ENCODE measurements at places on chromosomes 7 and 10.

DNA sequence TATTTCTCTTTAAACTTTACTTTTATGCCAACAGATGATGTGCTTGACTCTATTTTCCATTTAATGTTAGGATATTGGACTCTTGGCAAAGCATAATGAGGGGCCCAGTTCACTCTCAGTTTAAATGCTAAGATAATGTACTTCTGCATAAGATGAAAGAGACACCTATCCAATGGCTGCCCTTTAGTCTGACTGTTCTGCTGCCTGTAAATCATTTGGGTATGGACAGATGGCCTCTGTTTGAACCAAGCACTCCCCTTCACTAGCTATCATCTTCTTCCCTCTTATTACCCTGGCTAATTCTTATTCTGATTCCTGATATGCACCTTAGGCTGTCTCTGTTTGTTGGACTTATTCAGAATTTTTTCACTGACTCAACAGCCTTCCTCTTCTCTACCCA, 72.1 kb downstream of the SEM1 start:
- no peak for DNase-seq

- DNase-seq: peak; percentile 93
These were observed at the start of gene LCOR for GRCh38 chr10:96831867-96832720. TSS of gene LCOR (plus strand) at chr10:96832298. CDS start at chr10:96949058, 116,760 bp downstream.

DNA sequence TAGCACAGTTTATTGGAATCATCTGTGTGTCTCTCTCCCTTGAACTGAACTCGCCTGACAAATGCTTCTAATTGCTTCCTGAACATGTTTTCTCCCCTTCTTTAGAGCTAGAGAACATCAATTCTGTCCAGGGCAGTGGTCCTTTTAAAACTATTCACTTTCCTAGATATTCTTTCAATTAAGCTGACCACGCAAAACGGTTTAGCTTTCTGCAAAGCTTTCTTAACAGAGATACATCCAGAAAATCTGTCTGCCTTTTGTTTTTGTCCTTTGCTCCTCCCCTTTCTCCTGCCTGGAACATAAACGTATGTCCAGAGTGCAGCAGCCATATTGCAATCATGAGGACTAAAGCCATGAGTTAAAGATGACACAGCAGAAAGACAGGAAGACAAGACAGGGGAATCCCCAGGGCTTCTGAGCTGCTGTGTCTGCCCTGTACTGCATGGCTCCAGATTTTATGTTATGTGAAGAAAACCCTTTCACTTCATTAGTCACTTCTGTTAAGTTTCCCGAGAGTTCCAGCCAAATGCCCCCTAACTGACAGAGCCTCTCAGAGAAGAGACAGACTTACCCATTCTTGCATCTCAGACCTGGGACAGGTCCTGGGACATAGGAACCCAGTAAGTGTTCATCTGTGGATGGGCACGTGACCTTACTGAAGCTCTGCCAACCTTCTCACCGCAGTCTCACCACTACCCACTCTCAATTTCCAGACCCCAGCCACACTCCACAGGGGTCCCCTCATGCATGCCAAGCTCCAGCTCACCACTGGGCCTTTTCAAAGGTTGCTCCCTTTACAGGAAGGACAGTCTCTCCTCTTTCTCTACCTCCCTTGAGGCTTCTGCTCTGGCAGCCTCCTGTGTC, 35.0 kb upstream of the CPXM2 start:
- no peak for DNase-seq

DNA sequence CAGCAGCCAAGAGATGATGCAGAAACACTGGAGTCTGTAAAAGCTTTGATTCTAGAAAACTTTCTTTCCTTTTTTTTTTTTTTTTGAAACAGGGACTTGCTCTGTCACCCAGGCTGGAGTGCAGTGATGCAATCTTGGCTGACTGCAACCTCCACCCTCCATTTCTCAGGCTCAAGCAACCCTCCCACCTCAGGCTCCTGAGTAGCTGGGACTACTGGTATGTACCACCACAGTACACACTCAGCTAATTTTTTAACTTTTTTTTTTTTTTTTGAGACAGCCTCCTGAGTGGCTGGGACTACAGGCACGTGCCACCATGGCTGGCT, 17.0 kb upstream of the BAG3 start:
- no peak for DNase-seq

DNA sequence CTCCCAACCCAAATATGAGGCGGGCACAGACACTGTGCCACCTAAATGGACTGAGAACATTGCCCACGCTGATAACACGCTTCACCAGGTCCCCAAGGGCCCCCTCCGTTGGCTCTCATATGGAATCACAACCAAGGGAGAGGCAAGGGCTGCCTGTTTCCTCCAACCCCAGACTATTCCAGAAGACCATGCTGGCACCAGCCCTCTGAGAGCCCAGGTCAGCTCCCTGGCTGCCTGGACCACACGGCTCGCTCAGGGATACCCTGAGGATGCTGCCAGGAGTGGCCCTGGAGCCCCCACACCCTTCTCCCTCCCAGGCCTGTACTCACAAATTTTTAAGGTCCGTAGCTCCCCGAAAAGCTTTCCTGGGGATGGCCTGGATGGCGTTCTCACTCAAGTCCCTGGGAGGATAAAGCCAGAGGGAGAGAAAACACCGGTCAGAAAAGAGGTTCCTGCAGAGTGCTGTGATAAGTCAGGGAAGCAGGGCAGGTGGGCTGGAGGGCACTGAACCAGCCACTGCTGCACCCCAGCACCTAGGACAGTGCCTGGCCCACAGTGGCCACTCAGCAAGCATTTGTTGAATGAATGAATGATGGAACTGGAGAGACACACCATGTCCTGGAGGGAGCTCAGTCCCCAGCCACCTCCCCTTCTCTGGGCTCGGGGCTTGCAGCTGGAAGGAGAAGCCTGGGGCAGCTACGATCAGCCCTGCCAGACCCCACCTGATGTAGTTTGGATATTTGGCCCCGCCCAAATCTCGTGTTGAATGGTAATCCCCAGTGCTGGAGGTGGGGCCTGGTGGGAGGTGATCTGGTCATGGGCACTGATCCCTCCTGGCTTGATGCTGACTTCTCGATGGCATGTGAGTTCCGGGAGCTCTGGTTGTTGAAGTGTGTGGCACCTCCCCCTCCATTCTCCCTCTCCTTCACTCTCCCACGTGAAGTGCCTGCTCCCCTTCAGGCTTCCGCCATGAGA, 119.8 kb downstream of the SLIT1 start:
- DNase-seq: no peak

DNA sequence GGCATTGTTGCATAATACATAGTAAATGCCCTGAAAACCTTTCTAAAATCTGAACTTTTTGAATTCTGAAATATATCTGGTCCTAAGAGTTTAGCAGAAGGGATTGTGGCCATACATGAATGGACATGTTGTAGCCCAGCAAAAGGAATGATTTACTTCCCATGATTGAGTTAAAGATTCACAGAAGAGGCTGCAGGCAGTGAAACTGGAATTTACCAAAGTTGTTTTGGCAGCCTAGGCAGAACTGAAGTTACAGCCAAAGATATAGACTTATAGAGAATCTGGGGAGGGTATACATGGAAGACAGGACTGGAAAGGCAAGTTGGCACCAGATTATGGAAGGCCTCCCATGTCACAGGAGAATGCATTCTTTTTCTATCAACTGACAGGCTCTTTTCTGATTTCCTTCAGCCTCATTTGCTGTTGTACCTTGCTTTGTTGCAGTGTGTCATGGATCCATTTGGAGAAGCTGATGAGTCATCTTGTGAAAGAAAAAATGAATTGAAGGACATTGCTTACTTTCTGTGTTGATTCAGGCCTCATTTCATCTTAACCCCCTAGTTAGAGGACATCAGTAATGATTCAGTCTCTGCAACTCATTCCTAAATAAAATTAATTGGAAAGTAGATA, 356.2 kb upstream of the LRGUK start:
- no peak for DNase-seq

DNA sequence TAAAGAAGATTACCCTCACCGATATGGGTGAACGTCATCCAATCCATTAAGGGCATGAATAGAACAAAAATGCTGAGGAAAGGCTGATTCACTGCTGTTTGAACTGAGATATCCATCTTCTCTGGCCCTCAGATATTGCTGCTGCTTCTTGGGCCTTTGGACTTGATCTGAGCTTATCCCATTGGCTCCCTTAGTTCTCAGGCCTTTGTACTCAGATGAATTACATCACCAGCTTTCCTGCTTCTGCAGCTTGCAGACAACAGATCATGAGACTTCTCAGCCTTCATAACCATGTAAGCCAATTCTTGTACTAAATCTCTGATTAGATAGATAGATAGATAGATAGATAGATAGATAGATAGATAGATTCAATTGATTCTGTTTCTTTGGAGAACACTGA, 40.2 kb downstream of the CYCS start:
- no peak for DNase-seq

GRCh38 chr7:133997463-133997862, 129.7 kb upstream of the LRGUK start:
- no peak for DNase-seq

DNA sequence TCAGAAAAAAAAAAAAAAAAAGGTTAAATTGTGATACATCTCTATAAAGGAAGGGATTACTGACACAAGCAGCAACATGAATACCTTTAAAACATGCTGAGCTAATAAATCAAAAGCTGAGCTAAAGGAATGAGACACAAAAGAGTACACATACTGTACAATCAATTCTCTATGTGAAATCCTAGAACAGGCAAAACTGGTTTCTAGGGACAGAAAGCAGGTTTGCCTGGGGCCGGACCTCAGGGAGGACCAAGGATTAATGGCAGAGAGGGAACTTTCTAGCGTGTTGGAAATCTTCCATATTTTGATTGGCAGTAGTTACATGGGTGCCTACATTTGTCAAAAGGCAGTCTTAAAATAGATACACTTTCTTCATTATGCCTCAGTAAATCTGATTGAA, 52.5 kb downstream of the KLRG2 start:
- no peak for DNase-seq

GRCh38 chr7:153529651-153530165, 522.5 kb upstream of the DPP6 start:
- DNase-seq: no peak

Data from H54 (cell line).